ENCODE measurements at places on chromosomes 3 and 15.

- no peak for DNase-seq
These were observed 324.1 kb upstream of the CNTN4 start for GRCh38 chr3:1774597-1774996.

DNA sequence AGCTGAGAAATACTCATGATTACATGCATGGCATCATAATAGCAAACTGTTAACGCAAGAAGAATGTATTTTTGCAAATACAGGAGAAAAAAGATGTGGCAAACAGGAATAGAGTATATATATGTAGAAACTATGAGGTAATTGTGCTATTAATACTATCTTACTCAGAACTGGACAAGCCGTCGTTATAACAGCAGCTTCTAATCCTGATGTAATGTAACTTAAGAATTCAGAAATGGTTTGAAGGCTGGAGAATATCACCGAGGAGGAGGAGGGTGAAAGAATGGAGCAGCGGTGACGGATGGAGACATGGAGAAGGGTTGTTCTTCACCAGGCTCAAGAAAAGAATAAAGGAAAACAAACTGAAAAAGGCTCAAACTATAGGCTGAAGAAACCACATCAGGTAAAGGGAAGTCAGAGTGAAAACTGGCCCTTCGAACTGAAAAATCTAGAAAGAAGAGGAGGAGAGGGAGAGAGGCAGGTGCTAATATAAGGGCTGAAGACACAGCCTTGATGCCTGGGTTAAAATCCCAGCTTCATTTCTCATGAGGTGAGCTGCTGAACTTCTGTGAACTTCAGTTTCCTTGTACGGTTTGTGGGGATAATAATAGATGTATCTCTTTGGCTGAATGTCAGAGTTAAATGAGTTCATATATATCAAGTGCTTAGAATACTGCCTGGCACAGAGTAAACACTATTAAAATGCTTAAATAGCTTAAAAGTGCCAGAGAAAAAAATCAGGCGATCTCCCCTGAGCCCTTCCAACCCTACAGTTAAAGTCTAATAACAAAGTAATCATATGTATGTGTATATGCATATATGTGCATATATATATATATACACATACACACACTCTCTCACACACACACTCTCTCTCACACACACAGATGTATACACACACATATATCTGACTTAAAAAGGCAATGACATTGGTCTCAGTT, 43.9 kb downstream of the GOLIM4 start:
- DNase-seq, result no peak

- DNase-seq, result no peak
These were observed 318.7 kb upstream of the LMCD1 start for GRCh38 chr3:8182904-8183303.

- DNase-seq, result no peak
These were observed 302.3 kb downstream of the UACA start for GRCh38 chr15:70461017-70461416.

DNA sequence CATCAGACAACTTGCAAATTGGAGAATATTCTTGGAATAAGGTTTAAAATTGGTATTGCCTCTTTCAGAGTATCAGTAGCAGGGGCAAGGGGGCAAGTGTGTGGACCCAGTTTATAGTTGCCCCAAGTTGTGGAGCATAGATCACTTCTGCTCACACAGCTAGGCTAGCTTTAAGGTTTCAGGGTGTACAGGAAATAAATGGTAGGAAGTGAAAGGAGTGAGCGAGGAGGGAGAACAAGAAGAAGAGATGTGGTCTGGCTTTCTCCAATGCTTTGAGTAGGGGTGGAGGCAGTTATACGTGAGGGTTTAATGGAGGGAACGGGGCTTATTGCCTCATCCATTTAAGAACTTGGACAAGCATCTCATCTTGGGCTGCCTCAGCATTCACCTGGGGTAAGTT, 290.0 kb upstream of the CFAP20DC start:
- no peak for DNase-seq

DNA sequence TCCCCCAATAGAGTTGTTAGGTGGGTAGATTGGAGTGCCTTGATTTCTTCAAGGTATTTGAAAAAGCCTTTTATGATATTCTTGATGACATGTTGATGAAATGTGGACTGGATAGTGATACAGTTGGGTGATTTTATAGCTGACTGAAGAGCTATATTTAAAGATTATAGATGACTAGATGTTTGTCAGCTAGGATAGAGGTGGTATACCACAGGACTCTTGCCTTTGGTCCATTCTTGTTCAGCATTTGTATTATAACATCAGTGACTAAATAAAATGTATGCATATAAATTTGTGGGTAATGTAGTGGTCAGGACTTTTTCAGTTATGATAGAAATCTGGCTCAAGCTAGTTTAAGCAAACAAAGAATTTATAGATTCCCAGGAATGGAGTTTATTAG, 143.9 kb downstream of the ZNF609 start:
- no peak for DNase-seq

DNA sequence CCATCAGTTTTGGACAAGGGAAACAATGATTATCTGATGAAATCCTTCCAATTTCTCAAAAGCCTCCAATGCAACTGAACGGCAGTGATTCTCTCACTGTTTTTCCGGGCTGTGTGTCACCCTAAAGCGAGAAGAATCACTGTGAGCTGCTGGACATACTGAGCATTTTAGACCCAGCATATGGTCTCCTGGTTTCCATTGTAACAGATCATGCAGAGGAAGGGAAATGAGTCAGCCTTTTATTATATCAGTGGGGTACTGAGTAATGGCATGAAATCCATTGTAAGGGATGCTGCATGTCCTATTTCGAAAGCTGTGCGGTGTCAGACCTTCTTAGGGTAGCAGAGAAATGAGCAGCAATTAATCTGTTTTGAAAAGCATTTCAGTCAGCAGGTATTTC, 287.1 kb downstream of the IL5RA start:
- DNase-seq, result no peak

- peak; percentile 59 for DNase-seq
These were observed 89.5 kb upstream of the CHD2 start for GRCh38 chr15:92810418-92811138.

DNA sequence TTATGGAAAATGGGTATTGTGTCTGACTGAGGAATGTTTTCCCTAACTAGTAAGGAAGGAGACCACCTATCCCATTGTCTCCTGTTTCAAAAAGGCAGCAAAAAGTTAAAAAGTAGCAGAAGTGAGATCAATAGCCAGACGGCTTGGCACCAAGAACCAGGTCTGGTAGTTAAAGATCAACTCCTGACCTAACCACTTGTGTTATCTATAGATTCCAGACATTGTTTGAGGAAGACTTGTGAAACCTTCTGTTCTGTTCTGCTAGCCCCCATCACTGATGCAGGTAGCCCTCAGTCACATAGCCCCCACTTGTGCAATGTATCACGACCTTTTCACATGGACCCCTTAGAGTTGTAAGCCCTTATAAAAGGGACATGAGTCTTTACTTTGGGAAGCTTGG, 46.3 kb upstream of the C2CD4B start:
- DNase-seq, result no peak

DNA sequence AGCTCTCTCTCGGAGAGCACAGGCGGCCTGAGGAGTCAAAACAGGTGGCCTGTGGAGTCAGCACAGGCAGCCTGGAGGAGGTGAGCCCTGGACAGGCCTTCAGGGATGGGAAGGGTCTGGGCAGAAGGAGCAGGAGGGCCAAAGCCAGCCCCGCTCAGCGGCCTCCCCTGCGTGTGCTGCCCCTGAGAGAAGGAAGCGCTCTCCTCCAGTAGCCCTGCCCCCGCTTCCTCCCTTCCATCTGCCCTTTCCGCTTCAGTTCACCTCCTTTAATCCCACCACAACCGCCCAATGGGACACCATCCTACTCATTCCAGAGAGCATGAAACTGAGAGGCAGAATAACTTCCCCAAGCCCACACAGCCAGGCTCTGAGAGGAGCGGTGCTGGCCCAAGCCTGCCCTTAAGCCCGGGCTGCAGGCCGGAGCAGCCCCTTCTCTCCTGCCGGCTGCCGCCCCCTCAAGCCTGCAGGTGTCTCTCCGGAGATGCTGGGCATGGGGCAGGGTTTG, 3.2 kb upstream of the NR2E3 start:
- no peak for DNase-seq

GRCh38 chr3:71308836-71309235, 274.7 kb downstream of the FOXP1 start:
- no peak for DNase-seq

- DNase-seq, result peak; percentile 9
These were observed 41.1 kb upstream of the AP3B2 start for GRCh38 chr15:82750831-82751180.

DNA sequence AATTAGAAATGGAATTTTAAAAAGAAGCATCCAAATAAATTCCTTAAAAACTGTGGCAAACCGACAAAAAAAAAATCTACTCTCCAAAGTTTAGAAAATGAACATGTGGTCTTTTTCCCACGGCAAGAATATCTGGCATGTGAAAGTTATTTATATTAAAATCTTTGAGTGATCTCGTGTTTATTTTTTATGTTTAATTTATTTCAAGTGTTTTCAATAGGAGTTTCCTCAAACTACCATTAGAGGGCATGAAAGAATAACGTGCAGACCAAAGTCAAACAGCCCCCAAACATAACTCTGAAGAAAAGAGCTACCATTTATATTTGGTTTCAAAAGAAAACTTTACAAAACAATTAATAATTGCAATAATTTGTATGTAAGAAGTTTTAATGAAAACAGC, 286.4 kb downstream of the ZIC4 start:
- DNase-seq, result no peak

- no peak for DNase-seq
These were observed 660 bp downstream of the ZNF106 start for GRCh38 chr15:42490291-42490670.

DNA sequence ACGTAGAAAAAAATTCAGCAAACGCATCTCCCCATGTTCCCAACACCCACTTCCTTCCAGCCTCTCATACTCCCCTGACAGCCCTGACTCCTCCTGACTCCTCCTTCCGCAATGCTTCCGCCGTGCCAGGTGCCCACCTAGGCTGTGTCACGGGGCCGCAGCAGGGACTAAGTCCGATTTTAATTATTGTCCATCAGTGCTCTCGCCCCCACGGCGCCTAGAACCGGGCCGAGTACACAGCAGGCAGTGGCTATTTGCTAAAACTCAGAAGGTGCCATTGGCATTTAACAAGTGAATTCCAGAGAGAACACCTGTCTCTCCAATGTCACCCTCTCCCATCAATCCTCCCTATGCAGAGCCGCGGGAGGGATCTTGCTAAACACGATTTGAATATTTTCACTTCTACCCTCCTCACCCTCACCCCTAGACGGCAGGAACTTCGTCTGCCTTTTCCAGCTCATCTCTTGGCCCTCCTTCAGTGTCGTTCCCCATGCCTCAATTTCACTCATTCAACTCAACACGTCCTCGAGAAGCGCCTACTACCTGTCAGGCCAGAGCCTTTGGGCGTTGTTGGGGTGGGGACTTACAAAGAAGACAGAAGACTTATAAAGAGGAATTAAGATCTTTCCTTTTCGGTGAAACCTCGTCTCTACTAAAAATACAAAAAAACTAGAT, 11.5 kb upstream of the SHF start:
- DNase-seq, result peak; percentile 40

DNA sequence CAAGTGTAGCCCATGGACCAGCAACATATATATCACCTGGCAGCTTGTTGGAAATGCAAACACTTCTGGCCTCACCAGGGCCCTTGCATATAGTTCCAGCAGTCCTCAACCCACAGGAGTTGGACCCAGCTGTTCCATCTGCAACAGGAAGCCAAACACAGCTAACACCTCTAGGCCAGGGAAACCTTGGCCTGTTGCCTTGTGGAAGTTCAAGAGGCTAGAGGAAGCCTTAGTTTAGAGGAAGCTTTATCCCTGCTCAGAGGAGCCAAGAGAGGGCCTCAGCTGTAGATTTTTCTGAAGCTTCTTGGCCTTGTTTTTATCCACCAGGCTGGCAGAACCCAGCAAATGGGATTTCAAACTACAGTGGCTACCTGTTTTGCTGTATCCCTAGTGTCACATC, 11.4 kb downstream of the FHIT start:
- DNase-seq, result no peak

GRCh38 chr15:71049706-71050422, 65.4 kb upstream of the THSD4 start:
- DNase-seq, result no peak

GRCh38 chr15:64844576-64845145, 2.9 kb downstream of the PLEKHO2 start:
- DNase-seq, result peak; percentile 39

DNA sequence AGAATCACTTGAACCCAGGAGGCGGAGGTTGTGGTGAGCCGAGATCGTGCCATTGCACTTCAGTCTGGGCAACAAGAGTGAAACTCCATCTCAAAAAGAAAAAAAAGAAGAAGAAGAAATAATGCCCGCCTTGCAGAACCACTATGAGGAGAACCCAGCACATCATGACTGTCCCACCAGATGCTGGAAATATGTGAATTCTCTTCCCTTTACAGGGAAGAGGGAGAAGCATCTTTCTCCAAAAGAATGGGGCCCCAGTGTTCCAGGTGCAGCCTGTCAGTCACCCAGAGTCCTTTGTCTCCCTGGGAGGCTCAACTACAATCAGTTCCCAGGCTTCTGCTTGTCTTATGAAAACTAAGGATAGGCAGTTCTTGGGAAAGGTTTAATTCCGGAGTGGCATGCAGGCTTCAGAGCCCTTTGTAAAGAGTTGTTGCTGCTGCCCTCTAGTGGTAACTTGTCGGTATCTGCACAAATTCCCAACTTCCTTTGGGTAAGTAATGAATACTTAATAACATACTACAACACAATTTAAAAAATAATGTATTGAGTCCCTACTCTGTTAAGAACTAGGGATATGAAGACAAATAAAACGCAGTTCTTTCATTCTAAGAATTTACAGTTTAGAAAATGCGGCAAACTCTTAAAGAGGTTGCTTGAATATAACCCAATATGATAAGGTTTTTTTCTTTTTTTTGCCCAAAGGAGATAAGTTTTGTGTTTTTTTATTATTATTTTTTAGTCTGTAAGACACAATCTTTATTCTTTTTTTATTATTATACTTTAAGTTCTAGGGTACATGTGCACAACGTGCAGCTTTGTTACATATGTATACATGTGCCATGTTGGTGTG, 18.6 kb upstream of the TICRR start:
- peak; percentile 52 for DNase-seq

DNA sequence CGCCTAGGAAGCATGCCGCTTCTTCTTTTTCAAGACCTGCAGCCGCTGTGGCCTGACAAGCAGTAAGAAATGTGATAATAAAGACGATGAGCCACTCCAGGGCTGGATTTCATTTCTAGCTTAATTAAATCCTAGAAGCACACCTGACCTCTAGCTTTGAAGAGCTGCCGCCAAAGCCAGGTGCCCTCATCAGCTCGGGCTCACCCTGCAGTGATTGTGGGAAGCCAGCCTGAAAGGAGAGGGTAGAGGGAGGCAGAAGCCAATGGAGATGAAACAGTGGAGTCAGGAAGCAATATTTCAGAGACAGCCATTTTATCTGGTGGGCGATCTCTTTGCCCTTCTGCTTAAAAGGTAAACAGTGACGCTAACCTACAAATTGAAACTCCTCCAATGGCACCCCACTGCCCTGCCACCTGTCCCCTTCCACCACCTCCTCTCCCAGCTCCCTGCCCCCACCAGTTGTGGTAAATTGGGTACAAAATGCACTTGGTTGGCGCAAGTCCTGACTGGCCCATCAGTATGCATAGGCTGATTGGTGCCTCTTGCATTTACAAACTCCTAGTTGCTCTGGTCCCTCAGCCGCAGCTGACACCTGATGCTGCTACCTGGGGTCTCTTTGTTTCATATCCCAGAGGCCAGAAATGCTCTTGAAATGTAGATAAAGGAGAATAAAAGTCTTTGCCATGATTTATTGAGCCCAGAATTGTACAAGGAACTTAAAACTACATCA, 385.3 kb downstream of the PDCD6IP start:
- no peak for DNase-seq

All from activated CD4-positive, alpha-beta T cell treated with anti-CD3 and anti-CD28 coated beads, Interleukin-2, Interleukin-4, amounts not matched to agents 100 ng/mL and 50 ng/mL, durations not matched to agents 16 hours and 8 hours (primary cell).